Regular cardiac myocyte (primary cell): ENCODE measurements at places on chromosomes 16 and 17. TPM values are rescaled to one million over a fixed set of nuclear protein-coding genes. Genes with fewer than 3 reads are reported as not detected.

The ITGA2B gene
- total RNA-seq = 0.56 TPM in 1 of 2 replicates, not detected in the other

The CFAP97D1 gene
- total RNA-seq = under 0.01 TPM in 2 replicates

The CD300H gene
- not detected in 2 replicates for total RNA-seq

The TMEM220 gene
- 1.1 and 2.5 TPM in 2 replicates for total RNA-seq

The MPP2 gene
- 2.9 and 4.5 TPM in 2 replicates for total RNA-seq

The CSH1 gene
- not detected in 2 replicates for total RNA-seq

The ATP2A3 gene
- total RNA-seq = 0.77 and 2.0 TPM in 2 replicates

The SCGB1C2 gene
- total RNA-seq = not detected in 2 replicates

The ESRP2 gene
- under 0.01 and 0.28 TPM in 2 replicates for total RNA-seq

The KCNAB3 gene
- 0.58 and 0.85 TPM in 2 replicates for total RNA-seq

The DUS1L gene
- total RNA-seq = 42.8 and 60.0 TPM in 2 replicates

The LPCAT2 gene
- total RNA-seq = 17.1 and 20.0 TPM in 2 replicates

The TSPAN10 gene
- 0.58 and 1.7 TPM in 2 replicates for total RNA-seq

The TCAP gene
- total RNA-seq = 0.19 and 0.28 TPM in 2 replicates

The NFE2L1 gene
- 134 and 148 TPM in 2 replicates for total RNA-seq

The CCDC154 gene
- total RNA-seq = 1.4 TPM in 1 of 2 replicates, not detected in the other

The SPNS2 gene
- 0.96 and 1.1 TPM in 2 replicates for total RNA-seq

The CDH1 gene
- 0.28 and 1.3 TPM in 2 replicates for total RNA-seq

The TBC1D3K gene
- not detected in 2 replicates for total RNA-seq

The C17orf50 gene
- not detected in 2 replicates for total RNA-seq

The NIP7 gene
- total RNA-seq = 17.5 and 40.5 TPM in 2 replicates

The VWA3A gene
- under 0.01 TPM in 1 of 2 replicates, not detected in the other for total RNA-seq

The ZNF771 gene
- total RNA-seq = 12.7 and 21.1 TPM in 2 replicates

The RUNDC3A gene
- 0.56 TPM in 1 of 2 replicates, not detected in the other for total RNA-seq
